ENCODE measurements at places on chromosomes 5 and 9.

DNA sequence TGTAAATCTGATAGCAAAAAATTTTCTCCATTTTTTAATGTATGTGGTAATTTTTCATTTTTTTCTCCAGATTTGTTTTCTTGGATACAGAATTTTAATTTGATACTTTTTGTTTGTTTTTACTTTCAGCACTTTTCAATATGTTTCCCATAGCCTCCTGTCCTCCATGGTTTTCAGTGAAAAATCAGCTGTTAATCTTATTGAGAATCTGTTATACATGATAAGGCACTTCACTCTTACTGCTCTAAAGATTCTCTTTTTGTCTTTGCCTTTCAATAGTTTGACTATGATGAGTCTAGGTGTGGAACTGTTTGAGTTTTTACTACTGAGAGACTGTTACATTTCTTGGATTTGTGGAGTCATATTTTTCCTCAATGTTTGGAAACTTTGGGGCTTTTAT is 455.7 kb upstream of the NUDT12 start:
- no peak for DNase-seq

GRCh38 chr5:143258559-143259253 is 144.8 kb downstream of the NR3C1 start:
- peak; percentile 33 for DNase-seq

DNA sequence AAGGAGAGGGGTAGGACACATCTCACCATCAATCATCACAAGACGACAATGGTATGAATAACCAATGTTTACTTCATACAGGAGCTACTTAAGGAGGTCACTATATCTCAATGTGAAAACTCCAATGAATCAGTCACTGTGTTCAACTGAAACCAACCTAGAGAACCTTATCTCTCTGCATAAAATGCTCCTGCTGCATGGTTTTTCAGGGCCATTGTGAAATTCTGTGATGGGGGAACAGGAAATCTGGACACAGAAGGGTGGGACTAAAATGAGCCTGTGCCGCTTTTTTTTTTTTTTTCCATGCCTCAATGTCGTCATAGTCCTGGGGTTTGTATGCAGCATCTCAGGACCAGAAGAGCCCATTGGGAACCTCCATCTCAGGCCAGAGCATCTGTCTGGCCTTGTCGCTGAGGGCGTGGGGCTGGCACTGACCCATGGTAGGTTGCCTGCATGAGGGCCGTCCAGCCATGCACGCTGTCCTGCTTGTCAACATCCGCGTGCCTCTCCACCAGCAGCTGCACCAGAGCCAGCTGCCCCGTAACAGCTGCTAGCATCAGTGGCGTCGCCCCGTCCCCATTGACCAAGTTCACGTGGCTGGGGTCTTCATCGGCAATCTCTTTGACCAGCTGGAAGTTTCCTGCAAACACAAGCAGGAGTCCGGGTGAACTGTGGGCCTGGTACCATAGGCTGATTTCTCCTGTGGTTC is 12.7 kb downstream of the ANKS6 start:
- no peak for DNase-seq

DNA sequence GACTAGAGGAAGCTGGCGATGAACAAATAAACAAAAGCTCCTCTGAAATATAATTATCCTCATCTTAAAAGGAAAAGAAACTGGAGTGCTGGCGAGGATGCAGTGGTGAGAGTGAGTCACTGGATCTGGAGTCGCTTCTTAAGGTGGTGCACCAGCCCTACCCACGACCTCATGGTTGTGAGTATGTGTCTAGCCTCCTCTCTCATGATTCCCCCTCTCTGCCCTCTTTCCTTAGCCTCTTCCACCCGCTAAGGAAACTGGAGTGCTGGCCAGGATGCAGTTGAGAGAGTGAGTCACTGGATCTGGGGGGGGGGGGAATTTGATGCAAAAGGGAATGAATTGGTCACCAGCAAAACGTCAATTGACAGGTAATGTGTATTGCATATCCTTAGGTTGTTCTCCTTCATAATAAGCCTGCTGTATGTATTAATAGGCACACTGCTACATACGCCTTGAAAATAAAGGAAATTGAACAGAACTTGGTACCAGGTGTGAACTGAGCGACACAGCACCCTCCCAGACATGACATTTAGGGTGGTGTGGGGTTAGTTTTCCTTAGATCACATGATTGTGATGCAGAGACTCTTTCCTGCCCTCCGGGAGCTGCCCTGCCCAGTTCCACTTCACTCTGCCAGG is 36.3 kb upstream of the EBF1 start:
- peak; percentile 26 for DNase-seq

DNA sequence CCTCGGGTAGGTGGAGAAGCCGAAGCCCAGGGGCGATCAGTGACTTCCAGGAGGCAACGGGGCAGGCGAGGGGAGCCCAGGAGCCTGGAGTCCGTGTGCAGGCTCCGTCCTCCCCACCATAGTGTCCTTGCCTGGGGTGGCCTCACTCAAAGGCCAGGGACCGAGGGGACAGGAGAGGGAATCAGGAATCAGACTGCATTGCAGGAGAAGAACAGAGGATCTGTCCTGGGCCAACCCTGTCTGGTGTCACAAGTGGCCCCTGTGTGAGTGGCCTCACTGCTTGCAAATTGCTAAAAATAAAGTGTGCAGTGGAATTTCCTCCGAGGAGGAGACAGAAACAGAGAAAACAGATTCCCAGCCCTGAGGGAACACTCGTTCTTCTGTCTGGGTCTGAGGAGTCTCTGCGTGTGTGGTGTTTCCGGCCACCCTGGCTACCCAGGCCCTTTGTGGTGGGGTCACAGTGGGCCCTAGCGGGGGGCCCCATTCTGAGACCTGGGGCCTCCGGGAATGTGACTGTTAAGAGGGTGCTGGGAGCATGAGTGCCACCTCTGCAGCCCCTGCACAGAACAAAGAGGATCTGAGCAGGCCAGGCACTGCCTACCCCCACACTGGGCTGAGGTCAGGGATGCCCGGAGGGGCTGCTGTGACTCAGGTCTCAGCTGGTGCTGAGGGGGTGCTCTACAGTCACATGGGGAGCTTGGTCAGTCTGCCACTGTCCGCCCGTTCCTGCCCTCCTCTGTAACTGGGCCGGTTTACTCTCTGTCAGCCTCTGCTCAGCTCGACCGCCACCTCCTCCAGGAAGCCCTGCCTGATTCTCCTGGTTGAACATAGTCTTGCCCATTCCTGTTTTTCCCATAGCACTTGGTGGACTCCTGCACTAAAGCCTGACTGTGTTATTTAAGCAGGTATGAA is 7.4 kb downstream of the TRAF1 start:
- no peak for DNase-seq

DNA sequence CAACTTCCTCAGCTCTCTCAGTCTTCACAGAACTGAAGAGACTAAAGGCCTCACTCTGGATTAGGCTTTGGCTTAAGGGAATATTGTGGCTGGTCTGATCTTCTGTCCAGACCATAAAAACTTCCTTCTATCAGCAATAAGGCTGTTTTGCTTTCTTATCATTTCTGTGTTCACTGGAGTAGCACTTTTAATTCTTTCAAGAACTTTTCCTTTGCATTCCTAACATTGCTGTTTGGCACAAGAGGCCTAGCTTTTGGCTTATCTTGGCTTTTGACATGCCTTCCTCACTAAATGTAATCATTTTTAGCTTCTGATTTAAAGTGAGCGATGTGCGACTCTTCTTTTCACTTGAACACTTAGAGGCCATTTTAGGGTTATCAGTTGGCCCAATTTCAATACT is 88.7 kb upstream of the ACOT12 start:
- no peak for DNase-seq

DNA sequence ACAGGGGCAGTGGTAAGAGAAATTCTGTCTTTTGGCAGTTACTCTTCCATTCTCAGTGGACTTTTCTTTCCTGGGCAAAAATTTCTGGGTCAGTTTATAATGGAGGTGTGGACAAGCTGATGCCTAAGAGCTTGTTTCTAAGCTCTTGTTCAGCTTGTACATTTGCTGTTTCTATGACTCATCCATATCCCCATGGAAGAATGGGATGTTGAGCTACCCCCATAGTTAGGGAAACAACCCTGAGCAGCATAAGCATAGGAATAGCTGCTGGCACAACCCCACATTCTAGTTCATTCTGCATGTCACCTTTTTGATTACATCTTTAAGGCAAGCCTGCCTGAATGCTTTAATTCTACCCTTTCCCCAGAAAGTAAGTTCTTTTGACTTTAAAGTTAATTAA is 173.3 kb downstream of the PSAT1 start:
- DNase-seq, result no peak

- no peak for DNase-seq
Observed at GRCh38 chr9:127876764-127877562, 512 bp downstream of the AK1 start.

Measured in AG04449 (cell line).